ENCODE measurements at places on chromosomes 13 and 19.
A peak's percentile ranks its signal among the peaks of the same experiment; 100 is the strongest.

- DNase-seq = peak; percentile 46
Observed at GRCh38 chr19:46862974-46863632, 2.3 kb downstream of the ARHGAP35 start.

GRCh38 chr13:111929036-111929616 is 137.8 kb upstream of the SOX1 start:
- DNase-seq = no peak

DNA sequence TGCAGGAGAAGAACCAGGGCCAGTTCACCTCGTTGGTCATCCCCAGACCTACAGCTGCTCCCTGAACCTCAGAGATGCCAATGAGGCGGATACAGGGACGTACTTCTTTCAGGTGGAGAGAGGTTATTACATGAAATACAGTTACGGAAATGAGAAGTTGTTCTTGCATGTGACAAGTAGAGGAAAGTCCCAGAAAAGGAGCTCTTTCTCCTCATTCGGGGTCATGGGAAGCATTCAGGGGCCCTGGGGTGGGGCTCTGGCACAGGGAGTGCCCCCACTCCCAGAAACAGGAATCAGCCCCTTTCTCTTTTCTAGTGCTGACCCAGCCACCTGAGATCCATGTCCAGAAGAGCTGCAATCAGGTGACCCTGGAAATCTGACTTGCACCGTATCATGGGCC is 4.5 kb upstream of the SIGLEC9 start:
- no peak for DNase-seq

GRCh38 chr13:99575376-99576120 is 74.3 kb downstream of the TM9SF2 start:
- DNase-seq = no peak

- no peak for DNase-seq
Observed at GRCh38 chr19:30263830-30264381, 108.3 kb upstream of the ZNF536 start.

DNA sequence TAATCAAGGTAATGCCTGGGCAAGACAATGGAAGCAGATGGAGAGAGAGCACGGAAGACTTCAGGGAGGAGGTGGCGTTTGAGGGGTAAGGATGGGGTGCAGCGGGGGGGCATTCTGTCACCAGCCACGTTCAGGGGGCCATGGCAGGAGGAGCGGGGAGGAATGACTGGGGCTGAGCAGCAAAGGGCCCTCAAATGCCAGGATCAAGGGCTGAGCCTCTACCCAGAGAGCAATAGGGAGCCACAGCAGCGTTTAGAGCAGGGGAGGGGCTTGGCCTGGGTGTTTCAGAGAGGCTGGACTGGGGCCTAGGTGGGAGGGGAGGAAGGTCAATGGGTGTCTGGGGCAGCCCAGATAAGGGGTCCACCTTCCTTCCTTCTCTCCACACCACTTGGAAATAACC is 44.3 kb downstream of the CELF5 start:
- no peak for DNase-seq
